ENCODE measurements at places on chromosomes 7 and 10.

DNA sequence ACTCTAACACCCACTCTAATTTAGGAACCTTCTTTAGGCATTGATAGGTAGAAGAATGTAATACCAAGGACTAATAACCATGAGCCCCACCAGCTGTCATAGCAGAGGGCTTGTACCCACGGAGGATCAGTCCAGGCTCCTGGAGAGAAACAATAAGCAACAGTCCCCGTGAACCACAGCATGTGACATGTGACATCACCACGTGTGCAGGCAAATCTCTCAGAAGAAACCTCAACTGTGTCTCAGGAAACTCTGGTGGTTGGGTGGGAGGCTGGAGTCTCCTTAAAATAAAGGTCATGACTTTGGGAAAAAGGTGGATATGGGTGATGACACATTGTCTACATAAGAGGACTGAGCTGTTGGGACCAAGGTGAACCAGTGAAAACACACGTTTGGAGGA lies 653.9 kb upstream of the FOXK1 start:
- no peak for DNase-seq

- DNase-seq: no peak
Observed at GRCh38 chr10:7625836-7626235, 40.9 kb downstream of the ITIH5 start.

DNA sequence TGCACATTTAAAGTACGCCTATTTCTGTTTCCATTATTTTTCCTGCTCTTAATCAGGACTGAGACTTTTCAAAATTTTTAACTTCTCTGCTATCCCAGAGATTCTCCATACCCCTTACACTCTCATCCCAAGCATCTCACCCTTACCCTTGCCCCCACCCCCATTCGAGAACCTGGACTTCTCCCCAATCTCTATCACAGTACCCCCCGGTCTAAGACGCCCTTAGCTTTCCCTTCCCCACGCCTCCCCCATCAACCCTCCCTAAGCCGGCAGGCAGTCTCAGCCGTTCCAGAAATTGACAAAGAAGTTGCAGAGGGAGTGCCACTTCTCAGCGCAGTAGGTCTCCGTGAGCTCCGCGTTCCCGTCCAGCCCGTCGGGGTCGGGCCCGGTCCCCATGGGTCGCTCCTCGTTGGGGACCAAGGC lies 1.4 kb downstream of the FGFBP3 start:
- no peak for DNase-seq

- DNase-seq: no peak
Observed at GRCh38 chr7:28316489-28316888, 95.8 kb upstream of the CREB5 start.

DNA sequence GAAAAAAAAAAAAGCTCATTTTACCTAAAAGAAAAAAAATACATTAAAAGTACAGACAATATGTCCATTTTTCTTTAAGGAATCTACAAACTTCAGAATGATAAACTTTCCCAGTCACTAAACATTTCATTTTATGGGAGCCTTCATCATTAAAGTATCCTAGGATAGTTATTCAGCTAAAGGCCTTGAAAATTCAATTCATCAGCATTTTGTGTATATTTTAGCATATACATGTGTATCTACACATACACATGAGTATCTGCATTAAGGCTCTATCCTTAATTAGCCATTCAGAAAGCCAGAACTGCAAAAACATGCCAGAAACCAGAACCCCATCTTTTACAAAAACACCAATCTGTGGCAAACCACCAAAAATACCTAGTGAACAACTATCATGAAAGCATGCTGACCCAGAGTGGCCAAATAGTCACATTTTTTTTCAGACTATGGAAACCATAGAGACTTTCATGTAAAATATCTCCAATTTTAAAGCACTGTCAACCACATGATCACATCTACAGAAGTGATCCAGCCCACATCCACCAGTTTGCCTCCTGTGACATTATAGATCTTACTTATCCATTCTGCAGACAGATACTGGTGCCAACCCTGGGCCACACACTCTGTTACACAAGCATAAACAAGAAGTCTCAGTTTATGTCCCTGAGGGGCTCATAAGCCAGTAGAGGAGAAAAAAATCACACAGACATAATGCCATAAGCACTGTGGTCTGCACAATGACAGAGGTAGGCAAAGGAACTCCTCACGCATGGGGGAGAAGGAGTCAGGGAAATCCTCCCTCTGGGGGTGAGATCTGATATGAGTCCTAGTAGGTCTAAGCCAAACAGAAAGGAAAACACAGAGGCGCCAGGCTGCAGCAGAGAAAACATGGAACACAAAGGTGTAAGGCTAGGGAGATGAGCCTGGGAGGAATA lies 79.2 kb downstream of the SRPK2 start:
- DNase-seq: no peak

DNA sequence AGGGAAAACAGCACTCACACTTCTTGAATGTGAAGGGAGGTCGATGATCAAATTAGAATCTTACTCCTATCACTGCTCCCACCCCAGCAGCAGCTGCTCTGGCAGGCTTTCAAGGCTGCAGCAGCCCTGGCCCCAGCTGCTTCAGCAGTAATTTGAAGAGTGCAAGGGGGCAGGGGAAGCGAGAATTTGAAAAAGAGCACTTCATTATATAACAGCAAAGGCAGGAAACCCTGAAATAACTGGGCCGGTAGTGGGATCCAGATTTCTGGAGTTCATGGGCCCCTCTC lies 44.9 kb downstream of the MYPN start:
- no peak for DNase-seq

- no peak for DNase-seq
Observed at GRCh38 chr10:71581376-71581775, 138.2 kb downstream of the C10orf105 start.
